ENCODE measurements at places on chromosomes 13 and 19.

DNA sequence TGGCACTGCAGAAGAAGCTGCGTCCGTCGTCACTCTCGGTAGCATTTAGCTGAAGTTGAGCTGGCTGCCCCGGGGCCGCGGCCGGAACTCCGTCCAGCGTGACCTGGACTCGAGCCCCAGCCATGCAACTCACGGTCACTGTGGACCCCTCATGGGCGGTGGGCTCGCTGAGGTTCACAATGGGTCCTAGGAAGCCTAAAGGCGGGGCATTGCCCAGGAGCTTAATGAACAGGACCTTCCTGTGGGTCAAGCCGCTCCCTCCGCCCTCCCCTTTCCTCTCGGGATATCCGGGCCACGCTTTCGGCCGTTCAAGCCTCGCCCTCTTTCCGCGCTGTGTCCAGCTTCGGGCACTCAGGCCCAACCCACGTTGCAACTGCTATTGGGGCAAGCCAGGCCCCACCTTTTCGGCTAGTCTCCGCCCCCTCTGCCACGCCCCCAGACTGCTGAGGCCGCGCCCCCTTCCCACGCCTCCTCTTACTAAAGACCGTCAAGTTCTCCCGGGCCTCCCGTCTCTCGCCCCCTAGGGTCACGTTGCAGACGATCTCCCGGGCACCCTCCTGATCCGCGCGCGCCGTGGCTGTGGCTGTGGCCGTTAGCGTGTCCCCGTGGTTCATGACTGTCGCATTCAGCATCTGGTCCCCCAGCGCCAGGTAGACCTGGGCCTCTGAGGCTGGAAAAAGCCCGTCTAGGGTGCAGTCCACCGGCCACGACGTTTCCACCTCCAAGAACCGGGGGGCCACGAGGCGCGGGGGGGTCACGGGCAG, 1.4 kb upstream of the RAVER1 start:
- DNase-seq, result peak; percentile 92

DNA sequence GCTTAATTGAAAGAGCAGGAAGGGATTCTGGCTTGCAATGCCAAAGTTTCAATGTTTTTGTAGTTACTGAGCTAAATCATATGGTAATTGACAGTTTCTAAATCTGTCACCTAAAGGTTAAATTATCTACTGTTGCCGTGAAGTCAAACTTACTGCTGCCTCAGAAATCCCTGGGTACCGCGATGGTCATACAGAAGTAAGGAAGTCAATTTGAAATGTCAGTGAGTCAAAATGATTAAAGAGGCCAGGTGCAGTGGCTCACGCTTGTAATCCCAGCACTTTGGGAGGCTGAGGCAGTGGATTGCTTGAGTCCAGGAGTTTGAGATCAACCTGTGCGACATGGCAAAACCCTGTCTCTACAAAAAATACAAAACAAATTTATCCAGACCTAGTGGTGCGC, 48.8 kb upstream of the TPM4 start:
- DNase-seq, result no peak

DNA sequence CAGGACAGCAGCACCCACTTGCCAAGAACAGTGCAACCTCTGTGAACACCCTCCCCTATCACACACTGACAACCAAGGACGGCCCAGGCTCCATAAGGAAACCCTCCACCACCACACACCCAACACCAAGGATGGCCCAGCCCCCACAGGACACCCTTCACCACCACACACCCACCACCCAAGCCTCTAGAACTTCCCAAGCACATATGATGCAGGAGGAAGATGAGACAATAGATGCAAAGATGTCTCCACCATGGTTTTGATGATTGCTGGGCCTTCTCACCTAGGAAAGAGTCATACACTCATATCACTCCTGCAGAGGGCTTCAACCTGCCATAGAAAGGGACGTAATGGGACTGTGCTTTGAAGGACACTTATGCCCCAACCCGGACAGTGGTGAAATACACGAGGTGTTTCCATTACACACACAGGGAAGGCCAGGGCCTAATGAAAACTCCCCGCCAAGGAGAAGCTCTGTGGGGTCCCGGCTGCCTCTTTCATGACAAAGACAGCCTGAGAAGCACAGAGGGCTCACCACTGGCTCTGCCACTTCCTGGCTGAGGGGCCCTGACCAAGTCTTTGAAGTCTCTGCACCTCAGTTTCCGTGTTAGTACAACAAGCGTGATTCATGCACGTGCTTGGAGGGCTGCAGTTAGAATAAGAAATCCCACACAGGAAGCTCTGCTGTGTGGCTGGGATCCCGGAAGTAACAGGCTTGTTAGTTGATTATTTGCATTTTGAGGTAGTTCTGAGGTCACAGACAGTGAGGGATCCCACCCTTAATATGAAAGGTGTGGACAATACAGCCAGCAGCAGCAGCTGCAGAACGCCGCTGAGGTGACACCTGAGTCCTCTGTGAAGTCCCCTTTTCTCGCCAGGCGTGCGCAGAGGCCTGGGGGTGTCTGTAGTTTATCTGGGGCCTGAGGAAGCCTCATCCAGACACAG, 61.9 kb upstream of the ATP12A start:
- DNase-seq, result no peak

DNA sequence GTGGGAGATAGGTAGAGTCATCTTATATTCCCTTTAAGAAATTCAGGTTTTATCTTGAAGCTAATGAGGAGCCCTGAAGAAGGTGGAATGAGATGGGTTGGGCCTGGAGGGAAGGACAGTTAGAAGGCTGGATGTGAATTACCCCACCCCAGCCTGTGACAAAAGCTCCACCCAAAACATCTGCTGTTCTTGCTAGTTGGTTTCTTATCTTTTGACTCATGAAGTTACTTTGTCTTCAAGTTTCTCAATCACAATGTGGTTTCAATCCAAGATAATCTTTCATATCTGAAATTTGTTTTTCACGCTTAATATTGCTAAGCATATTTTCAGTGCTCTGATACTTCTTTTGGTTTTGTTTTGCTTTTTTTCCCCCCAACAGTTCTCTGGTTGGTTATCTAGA, 38.3 kb upstream of the HMGB1 start:
- DNase-seq, result no peak

GRCh38 chr13:100657881-100658315, 16.7 kb downstream of the TMTC4 start:
- DNase-seq, result no peak

- no peak for DNase-seq
Measured at GRCh38 chr19:13966684-13967128, 14.4 kb downstream of the DCAF15 start.

- no peak for DNase-seq
Measured at GRCh38 chr19:56404705-56405056, 549 bp downstream of the ZNF583 start.

- no peak for DNase-seq
Measured at GRCh38 chr13:111917901-111918300, 149.0 kb upstream of the SOX1 start.

DNA sequence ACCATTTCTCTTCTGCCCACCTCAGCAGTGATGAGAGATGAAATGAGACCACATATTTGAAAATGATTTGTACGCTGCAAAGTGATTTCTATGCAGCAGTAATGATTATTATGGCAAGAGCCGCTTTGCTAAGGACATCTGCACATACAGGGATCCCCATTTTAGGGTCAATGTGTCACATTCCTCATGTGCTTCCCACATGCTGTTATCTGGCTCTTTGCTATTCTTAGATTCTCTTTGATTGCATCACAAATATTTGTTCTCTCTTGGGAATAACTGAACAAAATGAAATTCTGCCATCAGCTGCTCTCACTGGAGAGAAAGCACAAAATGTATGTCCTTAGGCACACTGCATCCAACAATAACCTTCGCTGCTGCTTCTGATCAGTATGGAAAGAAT, 209.5 kb upstream of the IPO5 start:
- no peak for DNase-seq

DNA sequence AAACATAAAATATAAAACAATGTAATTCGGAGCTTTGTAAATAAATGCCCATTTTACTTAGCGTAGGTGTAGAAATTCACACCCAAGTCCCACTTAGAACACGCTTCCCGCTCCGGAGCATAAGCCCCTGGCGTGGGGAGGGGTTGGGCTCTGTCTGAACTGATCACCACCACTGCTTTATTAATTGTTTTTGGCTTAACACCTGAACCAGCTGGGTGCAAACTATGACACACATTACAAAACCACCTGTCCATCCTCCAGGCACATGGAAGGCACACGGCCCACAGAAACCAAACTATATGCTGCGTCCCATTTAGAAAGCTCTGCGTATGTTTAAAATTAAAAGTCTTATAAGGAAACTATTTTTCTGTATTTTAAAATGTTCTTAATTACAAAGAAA, 25.9 kb downstream of the RASA3 start:
- no peak for DNase-seq
